Fibroblast of skin of right quadriceps (primary cell): ENCODE measurements at places on chromosomes 16 and 17.

GRCh38 chr16:7055443-7055842 is 277.2 kb upstream of the RBFOX1 start:
- no peak for DNase-seq

DNA sequence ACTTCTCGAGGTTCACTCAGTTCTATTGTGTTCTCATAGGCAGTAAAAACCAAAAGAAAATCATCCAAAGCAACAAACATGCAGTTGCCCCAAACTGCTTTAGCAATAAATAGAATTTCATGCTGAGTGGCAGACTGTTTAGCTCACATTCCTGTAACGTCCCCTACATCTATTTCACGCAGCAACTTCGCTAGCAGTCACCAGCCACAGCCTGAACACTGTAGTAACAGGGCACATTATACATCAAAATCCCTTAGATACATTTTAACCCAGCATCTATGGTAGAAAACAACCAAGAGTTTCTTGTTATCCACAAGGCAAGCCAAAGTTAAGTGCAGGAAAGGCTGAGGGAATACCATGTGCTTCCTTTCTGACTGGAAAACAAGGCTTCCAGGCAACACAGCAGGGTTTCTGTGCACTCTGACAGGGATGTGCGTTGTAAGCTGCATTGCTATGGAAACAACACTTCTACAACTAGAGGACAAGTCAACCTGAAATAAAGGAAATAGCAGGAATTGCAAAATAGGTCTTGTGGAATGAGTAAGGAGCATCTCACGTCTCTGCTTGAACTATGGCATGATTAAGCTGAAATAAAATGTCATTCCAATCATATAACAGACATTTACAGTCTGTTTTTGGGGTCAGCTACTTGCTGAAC is 55.4 kb downstream of the CFDP1 start:
- peak; percentile 98 for DNase-seq

GRCh38 chr17:5902181-5903140 is 167.7 kb upstream of the WSCD1 start:
- DNase-seq, result no peak

GRCh38 chr17:8870406-8871040 is 3.0 kb upstream of the PIK3R6 start:
- DNase-seq, result no peak

- DNase-seq, result peak; percentile 75
These were observed 14.3 kb downstream of the PIEZO1 start for GRCh38 chr16:88770461-88771293.

DNA sequence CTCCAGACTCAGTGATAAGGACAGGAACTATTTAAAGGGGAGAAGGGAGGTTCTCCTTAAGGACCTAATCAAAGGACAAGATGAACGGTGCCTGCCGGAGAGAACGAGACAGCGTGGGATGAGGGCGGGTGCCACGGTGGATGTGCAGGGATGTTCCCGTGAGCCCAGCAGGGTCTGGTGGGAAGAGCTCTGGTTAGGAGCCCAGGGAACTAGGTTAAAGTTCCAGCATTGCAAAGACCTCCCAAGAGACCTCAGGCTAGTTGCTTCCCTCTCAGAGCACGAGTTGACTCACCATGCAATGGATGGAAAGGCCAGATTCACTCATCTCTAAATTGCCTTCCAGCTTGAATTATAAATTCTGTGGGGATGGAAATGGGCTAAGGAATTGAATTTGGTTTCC is 14.7 kb downstream of the CCR7 start:
- peak; percentile 90 for DNase-seq

DNA sequence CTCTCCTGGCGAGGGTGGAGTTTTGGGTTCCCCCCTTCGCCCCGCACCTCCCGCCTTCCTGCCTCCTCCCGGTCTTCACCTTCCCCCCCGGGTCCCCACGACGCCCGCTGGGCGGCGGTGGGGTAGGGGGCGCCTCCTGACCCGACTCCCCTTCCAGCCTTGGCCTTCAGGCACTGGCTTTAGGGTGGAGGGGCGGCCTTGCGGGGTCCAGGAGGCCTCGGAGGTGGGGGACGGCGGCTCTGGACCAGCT is 2.4 kb downstream of the SLC16A3 start:
- no peak for DNase-seq

- no peak for DNase-seq
These were observed 33.3 kb upstream of the METTL9 start for GRCh38 chr16:21565861-21566669.

DNA sequence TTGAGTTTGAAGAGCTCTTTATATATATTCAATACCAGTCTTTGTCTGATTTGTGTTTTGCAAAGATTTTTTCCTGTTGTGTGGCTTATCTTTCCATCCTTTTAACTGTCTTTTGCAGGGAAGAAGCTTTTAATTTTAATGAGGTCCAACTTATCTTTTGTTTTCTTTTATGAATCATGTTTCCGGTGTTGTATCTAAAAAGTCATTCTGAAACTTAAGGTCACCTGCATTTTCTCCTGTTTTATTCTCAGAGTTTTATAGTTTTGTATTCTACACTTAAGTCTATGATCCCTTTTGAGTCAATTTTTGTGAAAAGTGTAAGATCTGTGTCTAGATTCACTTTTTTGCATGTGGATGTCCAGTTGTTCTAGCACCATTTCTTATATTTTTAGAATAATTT is 24.6 kb upstream of the COX10 start:
- DNase-seq, result no peak

- DNase-seq, result peak; percentile 55
These were observed 40.3 kb downstream of the NDE1 start for GRCh38 chr16:15690296-15690695.

DNA sequence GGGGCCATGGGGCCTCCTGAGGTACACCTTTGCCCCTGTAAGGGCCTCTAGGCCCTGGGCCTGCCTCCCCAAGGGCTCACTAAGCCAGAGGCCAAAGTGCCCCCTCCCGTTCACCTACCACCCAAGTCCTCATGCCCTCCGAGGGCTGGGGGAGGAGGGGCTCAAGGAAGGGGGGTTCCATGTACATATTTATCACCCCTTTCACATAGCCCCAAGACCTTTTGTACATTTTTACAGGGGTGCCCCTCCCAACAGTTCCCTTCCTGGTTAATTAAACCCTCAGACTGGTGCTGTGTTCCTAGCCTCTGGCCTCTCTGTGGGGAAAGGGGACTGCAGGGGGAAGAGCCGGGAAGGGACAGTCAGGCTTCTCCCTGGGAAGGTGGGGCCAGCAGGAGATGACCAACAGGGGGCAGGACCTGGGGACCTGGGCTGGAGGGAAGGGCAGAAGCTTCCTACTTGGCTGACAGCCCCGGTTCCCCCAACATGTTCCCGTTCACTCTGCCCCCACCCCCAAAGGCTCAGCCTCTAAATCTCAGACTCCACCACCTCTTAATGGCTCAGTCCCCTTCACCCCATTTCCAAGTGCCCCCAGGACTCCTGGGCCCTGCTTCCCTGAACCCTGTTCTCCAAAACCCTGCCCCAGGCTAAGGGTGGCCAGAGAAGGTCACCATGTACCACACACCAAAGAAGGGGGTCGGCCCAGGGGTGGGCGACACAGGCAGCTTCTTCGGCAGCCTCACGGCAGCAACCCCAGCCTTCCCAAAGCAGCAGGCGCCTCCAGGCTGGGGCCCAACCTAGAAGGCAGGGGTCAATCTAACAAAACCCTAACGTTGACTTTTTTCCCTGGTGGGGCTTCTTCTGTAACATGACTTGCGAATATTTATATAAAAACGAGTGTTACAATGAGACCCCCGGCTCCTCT is 11.9 kb downstream of the FBRS start:
- no peak for DNase-seq

GRCh38 chr17:31289790-31290189 is 7.2 kb downstream of the OMG start:
- peak; percentile 34 for DNase-seq

DNA sequence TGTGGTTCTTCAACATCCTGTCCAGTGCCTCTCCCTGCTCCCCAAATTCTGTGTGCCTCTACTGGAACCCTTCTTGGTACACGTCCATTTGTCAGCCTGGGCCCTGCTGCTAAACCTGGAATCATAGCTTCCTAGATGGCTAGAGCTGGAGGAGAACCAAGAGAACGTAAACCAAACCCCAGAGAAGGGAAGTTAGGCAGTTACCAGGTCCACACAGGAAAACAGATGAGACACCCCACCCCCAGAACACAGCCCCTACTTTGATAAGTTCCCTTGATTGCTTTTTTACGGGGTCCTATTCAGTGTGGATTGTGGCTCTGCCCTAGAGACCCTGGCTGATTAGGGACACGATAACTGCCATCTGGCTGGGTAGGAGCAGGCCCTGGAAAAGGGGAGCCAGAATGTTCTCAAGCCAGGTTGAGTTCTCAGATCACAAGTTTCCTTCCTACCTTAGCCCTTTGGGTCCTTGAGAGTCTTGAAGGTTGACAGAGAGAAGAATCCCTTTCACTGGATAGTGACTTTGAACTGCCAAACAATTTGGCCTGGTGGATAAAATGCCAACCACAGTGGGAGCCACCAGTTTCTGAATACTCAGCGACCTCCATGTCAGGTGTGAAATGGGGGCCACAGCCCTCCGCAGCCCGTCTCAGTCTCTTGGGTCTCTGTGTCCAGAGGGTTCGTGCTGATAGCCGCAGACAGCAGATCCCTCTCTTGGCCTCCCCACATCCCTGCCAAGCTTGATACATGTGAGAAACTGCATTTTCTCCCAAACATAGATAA is 7.9 kb downstream of the TBX4 start:
- no peak for DNase-seq

- no peak for DNase-seq
These were observed 49.3 kb downstream of the SCNN1B start for GRCh38 chr16:23351360-23351759.

DNA sequence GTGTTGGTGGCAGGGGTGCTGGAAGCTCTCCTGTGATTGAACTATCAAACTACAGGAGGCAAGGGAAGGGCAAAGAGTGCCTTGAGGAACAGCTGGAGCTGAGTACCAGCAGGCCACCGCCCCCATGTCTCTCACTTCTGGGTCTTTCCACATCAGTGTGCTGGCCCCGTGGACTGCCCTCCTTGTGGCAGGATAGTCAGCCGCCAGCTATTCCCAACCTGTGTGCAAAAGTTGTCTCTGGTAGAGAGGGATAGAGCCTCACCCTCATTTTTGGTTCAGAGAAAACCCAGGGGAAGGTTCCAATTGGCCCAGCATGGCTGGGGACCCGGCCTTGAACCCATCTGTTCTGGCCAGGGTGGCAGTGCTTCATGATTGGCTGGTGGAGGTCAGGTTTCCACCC is 211.8 kb downstream of the IRF8 start:
- DNase-seq, result no peak

GRCh38 chr17:16987830-16988601 is 16.1 kb upstream of the TNFRSF13B start:
- peak; percentile 93 for DNase-seq

GRCh38 chr17:16459271-16459670 is 32.7 kb downstream of the LRRC75A start:
- no peak for DNase-seq

GRCh38 chr16:4937782-4938682 is 1.1 kb upstream of the PPL start:
- no peak for DNase-seq

- DNase-seq, result no peak
These were observed 20.2 kb downstream of the CBFA2T3 start for GRCh38 chr16:88956546-88957432.

DNA sequence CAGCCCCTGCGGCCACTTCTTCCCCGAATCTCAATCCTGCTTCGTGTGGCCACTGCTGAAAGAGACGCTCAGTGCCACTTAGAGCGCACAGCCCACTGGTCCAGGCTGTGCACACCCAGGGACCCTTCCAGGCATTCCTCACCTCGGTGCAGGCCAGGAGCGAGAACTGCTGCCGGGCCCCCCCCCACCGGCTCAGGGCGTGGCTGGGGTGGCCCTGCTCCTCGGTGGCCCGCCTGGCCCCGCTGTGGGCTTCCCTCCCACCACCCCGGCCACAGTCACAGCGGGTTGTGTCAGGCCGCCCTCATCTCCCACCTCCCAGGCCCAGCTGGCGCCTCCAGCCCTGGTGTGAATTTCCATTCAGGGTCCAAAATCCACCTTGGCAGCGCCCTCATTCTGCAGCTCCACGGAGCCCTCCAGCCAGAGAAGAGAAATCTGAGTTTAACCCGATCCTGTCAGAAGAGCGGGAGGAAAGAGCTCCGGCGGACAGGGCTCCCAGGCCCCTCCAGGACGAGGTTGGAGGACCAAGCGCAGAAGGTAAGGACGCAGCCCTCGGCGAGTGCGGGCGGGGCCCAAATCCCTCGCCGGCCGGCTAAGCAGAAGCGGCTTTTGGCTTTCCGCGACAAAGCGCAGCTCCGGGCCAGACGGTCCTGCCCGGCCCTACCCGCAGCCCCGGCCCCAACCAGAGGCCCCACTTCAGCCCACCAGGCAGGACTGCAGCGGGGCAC is 12.0 kb downstream of the TBC1D16 start:
- DNase-seq, result no peak

- no peak for DNase-seq
These were observed 5.9 kb downstream of the MEOX1 start for GRCh38 chr17:43655693-43656255.

DNA sequence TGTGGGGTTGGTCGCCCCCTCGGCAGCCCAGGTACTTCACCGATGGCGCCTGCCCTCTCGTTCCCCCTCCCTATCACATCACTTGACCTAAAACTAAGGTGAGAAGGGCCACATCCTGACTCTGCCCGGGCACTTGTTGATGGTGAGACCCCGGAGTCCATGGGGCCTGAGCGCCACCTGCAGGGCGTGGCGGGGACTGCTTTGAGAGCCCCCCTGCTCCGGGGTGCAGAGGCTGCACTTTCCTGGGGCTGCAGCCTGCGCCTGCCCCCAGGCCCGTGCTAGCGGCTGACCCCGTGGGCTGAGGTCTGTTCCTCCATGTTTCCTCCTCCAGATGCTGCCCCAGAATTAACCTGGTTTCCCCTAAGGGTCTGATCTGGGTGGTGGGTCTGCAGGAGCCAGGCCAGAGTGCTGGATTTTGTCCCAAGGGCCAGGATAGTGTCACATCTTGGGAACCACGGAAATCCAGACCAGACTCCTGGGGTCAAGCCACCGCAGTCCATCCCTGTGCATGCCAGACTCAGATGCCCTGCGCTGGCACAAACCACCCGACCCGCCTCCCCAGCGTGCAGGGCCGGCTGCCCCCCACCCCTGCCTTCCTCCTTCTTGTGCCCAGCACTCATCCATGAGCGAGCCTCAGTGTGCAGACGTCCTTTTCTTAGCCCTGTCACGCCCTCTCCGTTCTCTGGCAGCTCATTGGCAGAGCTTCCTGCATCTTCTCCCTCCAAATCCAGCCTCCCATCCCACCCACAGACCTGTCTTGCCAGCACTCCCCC is 2.7 kb downstream of the NDUFAF8 start:
- DNase-seq, result peak; percentile 22
